C1 segment of cervical spinal cord (tissue), 14 donors: ENCODE measurements at places on chromosomes 5 and 9.

DNA sequence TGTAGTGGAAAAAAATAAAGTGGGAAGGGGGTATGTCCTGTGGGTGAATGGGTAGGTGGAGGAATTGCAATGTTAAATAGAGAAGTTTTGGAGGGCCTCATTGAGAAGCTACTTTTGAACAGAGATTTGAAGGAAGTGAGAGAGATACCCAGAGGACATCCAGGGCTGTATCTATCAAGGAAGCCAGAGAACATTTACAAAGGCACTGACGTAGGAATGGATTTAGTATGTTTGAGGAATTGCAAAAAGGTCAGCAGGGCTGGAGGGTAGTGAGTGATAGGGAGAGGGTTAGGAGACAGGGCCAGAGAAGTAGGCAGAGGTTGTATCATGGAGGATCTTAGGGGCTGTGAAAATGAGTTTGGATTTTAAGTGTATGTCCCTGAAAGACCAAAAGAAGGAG is 13.9 kb downstream of the PTTG1 start:
- DNase-seq = no peak

DNA sequence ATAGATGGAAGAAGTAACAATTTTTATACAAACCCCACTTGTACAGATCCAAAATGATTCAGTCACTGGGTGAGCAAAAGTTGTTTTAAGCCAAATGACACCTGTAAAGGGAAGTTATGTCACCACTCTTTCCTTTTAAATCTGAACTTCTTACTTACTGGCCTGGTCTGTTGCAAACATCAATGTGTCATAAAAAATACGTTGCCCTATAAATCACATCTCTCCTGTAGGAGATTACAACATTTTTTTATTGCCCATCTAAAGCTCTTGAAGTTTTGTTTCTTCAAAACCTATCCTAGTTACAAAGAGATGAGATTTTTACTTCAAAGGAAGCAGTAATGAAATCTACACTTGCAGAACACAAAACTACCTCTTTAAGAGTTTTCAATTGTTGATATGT is 1087.8 kb upstream of the DMAC1 start:
- DNase-seq = no peak

DNA sequence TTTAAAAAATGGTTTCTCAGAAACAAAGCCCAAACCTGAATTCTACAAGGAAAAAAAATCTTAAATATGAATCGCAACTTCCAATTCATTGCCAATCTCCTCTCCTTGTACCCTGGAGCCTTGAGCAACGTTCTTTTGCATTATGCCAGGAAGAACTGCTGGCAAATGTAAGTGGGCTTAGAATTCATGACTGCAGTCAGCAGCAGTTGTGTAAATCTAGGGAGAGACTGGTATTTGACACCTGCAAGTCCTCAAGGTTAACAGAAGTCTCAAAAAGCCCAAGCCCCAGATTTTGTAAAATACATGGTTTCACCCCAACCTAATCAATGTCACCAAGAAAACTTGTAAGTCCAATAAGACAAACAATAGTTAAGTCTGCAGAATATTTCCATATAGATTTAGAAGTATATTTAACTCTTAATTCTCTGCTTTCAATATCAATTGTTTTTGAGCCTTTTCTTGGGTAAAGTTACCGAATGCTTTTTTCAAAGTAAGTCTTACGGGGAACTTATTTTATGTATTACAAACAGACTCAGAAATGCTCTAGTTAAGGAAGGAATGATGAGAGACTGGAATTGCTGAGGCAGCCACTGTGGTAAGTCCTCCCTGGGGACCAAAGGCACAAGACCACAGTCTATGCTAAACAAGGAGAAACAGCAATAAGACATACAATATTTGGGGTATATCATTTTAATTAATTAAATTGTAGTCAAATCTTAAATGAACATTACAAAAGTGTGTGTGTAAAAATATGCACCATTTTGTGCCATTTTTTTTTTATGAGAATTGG is 31.3 kb downstream of the ELL2 start:
- DNase-seq = no peak

- DNase-seq = peak; percentile 76
Measured at GRCh38 chr5:139262742-139263445, 30.6 kb upstream of the MATR3 start.

DNA sequence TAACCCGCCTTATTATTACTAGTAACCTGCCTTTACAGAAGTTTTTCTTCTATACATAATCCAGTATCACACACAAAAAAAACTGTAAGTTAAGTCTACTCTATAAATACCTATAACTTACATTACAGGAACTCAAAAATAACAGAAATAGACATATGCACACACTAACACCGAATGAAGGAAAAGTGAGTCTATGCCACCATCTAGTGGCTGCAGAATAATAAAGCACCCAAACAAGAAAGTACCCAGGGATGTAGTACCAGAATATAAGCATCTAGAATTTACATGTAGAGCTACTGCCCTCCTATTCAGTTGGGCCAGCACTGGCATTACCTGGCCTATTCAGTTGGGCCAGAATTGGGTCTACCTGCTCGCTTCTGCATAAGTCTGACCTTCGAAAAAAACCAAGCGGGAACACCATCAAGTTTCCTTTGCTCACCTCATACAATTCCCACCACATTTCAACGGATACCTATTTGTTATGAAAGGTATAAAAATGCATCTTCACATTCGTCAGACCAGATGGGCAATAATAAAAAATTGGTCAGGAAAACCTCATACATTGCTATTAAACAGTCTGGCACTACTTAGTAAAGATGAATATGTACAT is 4.0 kb upstream of the NIPSNAP3A start:
- DNase-seq = no peak

GRCh38 chr9:79962836-79963235 is 391.1 kb downstream of the TLE4 start:
- no peak for DNase-seq

GRCh38 chr5:31396611-31397295 is 135.1 kb downstream of the DROSHA start:
- DNase-seq = no peak
